ENCODE measurements at places on chromosomes 4 and X. TPM values are rescaled to one million over a fixed set of nuclear protein-coding genes. Genes with fewer than 3 reads are reported as not detected.

- no peak for DNase-seq
Measured at GRCh38 chr4:75071317-75071716, 138.4 kb downstream of the PARM1 start.

DNA sequence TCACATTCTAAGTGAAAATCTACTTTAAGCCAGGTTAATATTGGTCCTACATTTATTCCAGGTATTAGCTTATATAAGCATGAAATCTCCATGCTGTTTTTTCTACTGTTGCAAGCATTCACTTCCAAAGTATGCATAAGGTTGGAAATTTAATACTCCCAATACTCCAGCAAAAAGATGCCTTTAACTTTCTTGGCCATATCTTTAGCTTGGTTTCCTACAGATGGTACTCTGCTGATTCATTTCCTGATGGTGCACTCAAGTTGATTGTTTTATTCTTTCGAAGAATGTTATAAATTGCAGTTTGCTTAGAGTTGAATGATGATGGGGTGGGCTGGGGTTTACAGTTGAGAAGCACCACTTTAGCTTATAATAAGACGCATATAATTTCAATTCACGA is 330.2 kb downstream of the PTTG2 start:
- DNase-seq, result no peak

DNA sequence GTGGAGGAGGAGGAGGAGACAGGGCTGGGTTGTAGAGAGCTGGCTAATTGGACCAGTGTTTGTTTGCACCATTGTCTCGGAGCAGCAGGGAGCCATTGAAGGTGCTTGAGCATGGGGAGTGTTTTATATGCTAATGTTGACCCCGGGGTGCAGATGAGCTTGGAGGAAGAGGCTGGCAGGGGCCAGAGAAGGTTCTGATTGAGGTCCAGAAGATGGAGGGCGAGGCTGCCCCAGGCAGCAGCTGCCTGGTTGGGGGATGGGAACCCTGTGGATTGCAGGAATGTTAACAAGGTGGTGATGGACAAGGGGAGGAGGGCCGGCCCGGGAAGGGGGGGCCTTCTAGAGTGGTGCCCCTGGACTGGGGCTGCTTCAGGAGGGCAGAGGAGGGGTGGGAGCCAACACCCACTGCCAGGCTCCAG is 18.0 kb downstream of the DOK7 start:
- DNase-seq, result no peak

- no peak for DNase-seq
Measured at GRCh38 chr4:185838104-185838452, 26.1 kb upstream of the SORBS2 start.

GRCh38 chr4:142752202-142752786 is 93.8 kb downstream of the INPP4B start:
- peak; percentile 6 for DNase-seq

DNA sequence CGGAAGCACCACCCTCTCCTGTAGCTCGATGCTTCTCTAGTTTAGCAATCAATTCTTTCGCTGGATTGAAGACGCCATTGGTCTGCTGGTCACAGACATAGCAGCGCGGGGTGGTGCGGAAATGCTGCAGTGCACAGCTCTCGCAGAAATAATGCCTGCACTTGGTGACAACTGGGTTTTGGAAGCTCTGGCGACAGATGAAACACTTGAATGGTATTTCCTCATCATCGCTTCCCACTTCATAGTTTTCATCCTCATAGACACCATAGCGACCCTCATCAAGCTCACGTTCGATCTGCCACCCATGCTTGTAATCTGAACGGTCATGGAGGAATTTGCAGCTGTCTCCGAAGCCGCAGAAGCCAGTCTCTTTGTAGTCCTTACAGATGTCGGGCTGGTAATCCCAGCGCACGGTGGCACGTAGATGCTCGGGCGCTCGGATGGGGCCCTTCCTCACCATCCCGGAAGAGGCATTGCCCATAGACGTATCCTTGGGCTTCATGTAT is 854 bp downstream of the RNF113A start:
- DNase-seq, result peak; percentile 46

DNA sequence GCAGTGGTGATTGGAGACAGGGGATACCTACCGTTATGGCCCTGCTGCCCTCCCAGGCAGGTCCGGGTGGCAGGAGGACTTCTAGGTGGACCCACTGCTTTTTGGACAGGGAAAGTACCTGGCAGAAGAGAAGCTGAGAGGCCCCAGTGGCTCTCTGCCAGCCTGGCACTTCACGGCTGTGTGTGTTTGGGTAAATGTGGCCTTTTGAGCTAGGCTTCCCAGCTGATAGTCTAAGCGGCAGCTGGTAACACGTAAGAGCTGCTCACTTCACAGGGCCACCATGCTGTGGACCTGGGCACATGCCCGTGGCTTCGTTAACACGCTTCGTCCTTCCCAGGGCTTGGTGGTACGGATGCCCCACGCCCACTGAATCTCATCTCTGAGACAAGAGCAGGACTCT is 92.0 kb upstream of the CLCN4 start:
- DNase-seq, result no peak

DNA sequence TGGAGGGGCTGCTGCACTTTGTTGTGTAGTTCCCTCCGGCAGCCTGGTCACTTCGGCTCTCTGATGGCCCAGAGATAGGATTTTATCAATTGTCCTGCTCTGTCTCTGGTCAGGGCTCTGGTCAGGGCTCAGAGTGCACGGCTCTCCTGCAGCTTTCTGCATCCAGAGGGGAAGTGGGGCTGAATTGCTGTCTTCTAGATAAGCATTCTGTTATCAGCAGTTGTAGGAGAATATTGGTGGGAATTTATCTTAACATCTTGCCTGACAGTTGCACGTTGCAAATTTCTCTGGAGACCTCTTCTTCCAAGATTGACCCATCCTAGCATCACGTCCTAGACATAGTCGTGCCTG is 62.8 kb downstream of the FAM193A start:
- DNase-seq, result no peak

DNA sequence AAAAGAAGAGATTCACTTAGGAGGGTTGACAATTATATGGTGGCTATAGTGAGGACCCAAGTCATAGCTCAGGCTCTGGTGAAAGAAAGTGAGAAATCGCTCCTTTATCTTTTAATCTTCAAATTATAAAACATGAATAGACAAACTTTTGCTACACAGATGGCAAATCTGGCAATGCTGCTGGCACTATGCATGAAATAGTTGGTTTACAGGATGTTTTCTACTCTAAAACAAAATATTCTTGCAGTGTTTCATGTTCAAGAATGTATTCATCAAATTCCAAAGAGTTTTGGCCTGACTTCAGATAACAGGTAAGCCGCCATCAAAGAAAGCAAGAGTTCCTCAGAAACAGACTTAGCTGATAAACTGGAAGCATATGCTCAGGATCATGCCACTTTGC is 801.2 kb downstream of the C4orf33 start:
- DNase-seq, result no peak

Gene CXCL8
- 2.6 TPM for total RNA-seq

Measured in spinal cord (tissue), 10 donors.